ENCODE measurements at places on chromosomes 3 and 15.

DNA sequence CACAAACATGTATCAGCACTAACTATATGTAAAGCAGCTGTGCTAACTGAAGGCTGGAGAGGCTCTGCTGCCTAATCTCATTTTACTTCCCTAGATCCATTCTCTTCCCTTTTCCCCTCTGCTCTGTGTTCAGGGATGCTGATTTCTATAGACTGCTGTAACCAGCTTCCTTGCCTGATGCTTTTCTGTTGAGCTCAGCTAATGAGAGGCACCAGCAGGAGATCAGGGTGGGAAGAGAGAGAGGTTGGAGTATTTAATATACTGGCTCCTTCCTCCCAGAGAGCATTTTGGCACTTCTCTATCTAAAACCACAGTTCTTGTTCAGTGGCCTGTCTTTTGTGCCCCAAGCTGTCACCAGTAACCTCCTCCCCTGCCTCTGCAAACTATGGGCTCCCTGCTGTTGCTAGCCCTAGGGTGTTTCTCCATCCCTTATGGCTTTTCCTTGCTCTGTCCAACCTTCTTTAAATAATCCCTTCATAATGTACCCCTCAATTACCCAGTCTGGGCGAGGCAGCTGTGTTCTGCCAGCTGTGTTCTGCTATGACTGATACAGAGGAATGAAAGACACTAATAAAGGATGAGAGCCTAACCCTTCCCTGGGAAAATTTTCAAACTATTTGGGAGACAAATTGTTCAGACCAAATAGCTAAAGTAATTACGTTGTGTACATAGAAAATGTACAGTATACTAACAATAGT lies 69.5 kb downstream of the CADPS start:
- no peak for DNase-seq

DNA sequence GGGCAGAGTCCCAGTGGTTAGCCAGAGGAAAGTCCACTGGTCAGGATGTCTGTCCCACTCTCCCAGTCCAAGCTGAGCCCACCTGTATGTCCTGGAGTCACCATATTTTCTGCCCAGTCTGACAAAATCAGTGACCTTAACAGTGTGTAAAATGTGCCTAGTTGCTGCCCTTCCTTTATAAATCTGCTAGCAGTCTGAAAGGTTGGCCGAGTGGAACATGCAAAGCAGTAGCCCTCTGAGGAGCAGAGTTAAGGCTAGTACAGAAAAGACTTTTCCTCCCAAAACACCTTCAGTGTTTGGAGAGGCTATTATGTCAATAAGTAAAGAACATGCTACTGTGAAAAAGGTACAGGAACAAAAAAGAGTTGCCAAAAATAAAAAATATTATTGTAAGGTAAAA lies 15.3 kb downstream of the TTC21A start:
- DNase-seq, result no peak

- no peak for DNase-seq
These were observed 100.0 kb downstream of the CORO2B start for GRCh38 chr15:68678746-68679145.

DNA sequence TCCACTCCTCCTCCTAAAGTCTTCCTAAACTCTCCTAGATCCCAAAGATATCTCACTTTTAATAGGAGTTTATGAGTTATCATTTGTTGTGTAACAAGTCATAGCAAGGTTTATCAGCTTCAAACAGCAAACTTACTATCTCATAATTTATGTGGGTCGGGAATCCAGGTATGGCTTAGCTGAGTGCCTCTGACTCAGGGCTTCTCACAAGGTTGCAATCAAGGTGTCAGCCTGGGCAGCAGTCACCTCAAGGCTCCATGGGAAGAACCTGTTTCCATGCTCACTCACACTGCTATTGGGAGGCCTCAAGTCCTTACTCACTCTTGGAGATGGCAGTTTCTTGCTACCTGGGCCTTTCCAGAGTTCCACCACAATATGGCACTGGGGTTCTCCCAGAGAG lies 889.8 kb downstream of the MCTP2 start:
- no peak for DNase-seq

- no peak for DNase-seq
These were observed 24.8 kb upstream of the MBNL1 start for GRCh38 chr3:152243721-152244516.

- DNase-seq, result no peak
These were observed 83.3 kb upstream of the SNRK start for GRCh38 chr3:43203022-43203421.

- DNase-seq, result no peak
These were observed 31.1 kb downstream of the SLC28A1 start for GRCh38 chr15:84915606-84915958.

- no peak for DNase-seq
These were observed 159.5 kb downstream of the PLCH1 start for GRCh38 chr3:155585384-155585783.

DNA sequence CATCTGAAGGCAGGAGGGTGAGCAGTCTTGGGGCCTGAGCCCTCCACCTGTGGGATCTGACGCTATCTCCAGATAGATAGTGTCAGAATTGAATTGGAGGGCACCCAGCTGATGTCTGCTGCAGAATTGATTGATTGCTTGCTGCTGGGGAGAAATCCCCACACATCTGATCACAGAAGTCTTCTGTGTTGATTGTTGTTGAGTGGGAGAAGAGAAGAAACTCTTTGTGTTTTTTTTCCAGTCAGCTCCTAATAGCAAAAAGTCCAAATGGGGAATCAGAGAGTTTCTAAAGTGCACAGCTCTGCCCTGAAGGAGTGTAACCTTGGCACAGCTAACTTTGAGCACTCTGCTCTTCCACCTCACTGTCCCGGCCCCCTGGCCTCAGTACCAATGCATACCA lies 66.1 kb downstream of the RAB11A start:
- DNase-seq, result no peak

- no peak for DNase-seq
These were observed 147.7 kb upstream of the ICE2 start for GRCh38 chr15:60626669-60627068.

DNA sequence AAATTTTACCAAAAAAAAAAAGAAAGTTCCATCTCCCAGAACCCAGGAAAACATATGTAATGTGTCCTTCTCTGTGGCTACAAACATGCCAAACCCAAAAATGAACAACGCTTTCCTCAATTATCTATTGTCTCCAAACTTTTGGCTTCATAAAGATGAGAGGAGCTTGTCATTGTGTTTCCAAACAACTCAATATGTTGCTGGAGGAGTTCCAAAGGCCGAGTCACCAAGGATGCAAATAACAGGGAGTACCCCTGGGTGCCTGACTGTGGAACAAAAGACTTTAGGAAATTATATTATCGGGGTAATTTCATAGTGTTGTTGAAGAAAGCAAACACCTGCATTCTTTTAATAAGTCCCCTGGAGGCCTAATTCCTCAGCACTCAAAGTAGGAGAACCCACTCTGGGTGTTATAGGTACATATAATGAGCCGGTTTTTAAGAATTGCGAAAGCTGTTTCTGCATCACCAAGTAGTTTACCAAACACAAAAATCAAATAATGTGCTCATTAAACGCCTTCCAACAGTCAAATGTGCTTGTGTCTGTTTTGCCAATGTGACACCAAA lies 206.3 kb upstream of the PRICKLE2 start:
- no peak for DNase-seq

- DNase-seq, result no peak
These were observed 164.8 kb upstream of the CDIN1 start for GRCh38 chr15:36414670-36415069.

Data from Calu3 (cell line).